NCI-H345 (cell line): ENCODE measurements at places on chromosomes 4 and X.
A peak's percentile ranks its signal among the peaks of the same experiment; 100 is the strongest.

DNA sequence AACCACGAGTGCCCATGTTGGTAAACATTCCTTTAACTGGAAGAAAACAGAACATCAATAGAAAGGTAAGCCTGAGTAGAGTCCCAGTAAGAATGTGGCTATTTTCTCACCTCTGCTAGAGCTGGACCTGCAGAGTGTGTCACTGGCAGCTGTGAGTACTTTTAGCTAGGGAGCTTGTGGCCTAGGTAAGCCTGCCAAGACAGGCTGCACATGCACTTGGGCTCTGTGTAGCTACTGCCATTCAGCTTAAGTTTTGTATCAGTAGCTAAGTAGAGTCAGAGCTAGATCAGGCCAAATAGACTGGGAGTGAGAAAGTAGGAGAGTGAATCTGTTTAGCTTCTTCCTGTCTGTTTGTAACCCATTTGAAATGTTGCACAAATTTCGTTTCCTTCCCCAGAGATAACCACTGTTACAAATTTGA is 35.3 kb downstream of the RBPJ start:
- DNase-seq = no peak

DNA sequence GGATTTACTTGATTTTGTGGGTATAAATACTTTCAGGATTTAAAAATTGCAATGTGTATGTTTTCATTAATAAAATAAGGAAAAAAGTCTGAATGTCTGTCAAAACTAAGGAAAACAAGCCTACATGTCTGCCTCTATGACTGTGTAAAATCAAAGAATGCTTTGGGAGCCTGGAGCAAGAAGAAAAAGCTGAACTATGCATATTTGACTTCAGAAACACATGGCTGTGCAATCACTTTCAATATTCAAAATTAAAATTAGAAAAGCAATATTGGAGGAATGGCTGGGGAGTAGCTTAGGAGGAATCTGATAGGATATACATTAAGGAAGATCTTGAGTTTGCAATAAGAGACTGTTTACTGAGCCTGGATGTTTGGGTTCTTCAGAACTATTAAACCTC is 147.1 kb downstream of the ADAM29 start:
- DNase-seq = no peak

GRCh38 chr4:101238706-101239105 is 108.6 kb downstream of the PPP3CA start:
- no peak for DNase-seq

DNA sequence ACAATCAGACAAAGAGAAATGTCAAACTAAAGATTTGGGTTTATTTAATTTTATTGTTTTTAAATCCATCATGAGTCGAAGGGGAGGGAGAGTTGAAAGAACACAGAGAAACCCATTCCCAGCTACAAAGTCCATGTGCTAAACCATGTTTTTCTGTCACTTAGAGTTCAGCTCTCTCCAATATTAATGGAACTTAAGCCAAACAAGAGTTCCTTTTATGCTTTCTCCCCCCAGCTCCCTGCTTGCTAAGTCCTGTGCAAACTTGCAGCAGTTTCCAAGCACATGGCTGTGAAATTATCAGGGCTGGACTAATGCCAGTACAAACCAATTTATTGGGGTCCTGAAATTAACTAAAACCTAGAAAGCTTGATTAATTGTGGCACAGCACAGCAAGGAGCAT is 9.7 kb upstream of the CHRDL1 start:
- no peak for DNase-seq

- peak; percentile 73 for DNase-seq
Measured at GRCh38 chrX:119512146-119512800, 44.0 kb downstream of the SLC25A5 start.
